ENCODE measurements at places on chromosomes 13 and 19.
A peak's percentile ranks its signal among the peaks of the same experiment; 100 is the strongest.

- DNase-seq = no peak
Observed at GRCh38 chr13:81987159-81987558, 1646.2 kb upstream of the SPRY2 start.

DNA sequence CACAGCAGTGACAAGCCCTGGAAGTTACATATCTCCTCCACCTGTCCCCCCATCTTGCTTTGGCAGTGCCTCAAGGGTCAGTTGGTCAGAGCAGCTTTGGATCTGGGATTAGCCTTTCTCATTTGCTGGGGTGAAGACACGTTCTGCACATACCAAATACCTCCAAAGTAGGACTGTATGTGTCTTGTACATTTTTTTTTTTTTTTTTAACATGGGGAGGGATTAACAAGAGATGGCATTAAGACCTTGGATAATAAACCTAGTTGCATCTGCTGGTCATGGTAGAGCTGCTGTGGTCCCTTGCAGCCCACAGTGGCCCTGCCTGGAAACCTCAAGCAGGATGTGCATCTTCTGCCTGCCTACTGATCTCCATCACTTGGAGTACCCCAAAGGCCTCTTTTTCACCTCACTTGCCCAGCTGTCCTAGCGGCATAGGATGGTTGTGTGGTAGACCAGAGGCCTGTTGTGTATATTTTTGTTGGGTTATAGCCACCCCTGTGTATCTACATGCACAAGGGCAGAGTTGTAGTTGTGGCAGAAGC is 2.5 kb downstream of the RPS19 start:
- DNase-seq = no peak

- peak; percentile 77 for DNase-seq
Observed at GRCh38 chr19:14544977-14545715, 15.8 kb downstream of the TECR start.

DNA sequence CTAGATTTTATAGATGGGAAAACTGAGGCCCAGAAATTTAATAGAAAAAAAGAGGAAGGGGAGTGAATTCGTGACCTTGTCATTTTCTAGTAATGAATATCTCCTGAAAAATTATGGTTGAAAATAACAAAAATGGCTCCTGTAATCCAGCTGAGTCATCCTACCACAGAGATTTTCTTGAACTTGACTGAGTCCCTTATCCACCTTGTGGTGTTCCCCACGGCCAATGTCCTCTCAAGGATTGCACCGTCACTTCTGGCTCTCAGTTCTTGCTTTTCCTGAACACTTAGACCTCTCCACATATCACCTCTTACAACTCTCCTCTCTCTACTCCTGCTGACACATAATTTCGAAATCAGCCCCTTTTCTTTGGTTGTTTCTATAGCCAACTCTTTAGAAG is 1.2 kb upstream of the KATNAL1 start:
- no peak for DNase-seq

DNA sequence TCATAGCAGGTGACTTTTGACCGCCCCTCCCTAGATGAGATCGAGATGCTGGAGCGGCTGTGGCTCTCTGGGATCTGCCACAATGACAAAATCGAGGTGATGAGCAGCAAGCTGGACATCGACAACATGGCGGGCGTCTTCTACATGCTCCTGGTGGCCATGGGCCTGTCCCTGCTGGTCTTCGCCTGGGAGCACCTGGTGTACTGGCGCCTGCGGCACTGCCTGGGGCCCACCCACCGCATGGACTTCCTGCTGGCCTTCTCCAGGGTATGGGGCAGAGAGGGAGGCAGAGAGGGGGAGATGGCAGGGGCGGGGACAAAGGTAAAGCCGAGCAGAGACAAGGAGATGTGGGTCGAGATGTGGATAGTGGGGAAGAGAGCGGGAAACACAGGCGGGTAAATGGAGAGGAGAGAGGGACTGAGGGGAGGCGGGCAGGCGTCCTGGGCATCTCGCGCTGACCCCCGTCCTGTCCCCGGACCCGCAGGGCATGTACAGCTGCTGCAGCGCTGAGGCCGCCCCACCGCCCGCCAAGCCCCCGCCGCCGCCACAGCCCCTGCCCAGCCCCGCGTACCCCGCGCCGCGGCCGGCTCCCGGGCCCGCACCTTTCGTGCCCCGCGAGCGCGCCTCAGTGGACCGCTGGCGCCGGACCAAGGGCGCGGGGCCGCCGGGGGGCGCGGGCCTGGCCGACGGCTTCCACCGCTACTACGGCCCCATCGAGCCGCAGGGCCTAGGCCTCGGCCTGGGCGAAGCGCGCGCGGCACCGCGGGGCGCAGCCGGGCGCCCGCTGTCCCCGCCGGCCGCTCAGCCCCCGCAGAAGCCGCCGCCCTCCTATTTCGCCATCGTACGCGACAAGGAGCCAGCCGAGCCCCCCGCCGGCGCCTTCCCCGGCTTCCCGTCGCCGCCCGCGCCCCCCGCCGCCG is 3.4 kb upstream of the GRWD1 start:
- DNase-seq = no peak

DNA sequence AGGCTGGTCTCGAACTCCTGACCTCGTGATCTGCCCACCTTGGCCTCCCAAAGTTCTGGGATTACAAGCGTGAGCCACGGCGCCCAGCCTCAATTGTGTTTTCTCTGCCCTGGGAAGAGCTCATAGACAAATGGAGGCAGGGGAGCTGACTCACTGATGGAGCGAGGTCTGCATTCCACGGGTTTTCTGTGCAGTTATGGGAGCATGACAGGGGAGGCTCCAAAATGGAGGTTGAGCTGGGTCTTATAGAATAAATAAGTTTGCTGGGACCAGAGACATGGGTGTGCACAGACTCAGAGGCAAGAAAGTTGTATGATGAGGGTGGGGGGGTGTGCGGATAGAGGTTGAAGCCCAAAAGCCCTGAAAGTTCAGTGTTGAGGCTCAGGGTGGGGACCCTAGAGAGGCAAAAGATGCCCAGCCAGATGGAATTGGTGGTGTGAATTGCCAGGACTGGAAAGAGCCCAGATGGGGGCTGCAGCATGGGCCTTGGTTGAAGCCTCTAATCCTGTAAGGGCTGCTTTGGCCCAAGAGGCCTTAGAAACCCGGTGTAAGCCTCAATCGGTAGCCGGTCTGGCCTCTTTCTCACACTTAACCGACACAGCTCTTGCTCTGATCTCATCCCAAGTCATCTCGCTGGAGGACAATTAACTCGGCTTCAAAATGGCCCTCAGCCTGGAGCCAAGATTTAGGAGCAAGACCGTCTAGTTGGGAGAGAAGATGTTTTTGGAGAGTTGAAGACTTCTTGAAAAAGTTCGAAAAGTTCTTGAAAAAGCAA is 1.9 kb downstream of the TPM4 start:
- DNase-seq = no peak

GRCh38 chr19:39160523-39160861 is 34.9 kb downstream of the PAK4 start:
- no peak for DNase-seq

- DNase-seq = no peak
Observed at GRCh38 chr19:17246681-17247425, 1.1 kb upstream of the NR2F6 start.

DNA sequence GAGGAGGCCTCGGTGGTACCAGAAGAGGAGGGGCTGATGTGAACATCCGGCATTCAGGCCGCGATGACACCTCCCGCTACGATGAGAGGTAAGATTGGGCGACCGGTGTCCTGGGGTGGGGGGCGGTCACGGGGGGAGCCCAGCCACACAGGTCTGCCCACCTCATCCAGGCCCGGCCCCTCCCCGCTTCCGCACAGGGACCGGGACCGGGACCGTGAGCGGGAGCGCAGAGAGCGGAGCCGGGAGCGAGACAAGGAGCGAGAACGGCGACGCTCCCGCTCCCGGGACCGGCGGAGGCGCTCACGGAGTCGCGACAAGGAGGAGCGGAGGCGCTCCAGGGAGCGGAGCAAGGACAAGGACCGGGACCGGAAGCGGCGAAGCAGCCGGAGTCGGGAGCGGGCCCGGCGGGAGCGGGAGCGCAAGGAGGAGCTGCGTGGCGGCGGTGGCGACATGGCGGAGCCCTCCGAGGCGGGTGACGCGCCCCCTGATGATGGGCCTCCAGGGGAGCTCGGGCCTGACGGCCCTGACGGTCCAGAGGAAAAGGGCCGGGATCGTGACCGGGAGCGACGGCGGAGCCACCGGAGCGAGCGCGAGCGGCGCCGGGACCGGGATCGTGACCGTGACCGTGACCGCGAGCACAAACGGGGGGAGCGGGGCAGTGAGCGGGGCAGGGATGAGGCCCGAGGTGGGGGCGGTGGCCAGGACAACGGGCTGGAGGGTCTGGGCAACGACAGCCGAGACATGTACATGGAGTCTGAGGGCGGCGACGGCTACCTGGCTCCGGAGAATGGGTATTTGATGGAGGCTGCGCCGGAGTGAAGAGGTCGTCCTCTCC is 6.3 kb upstream of the LIN7B start:
- no peak for DNase-seq

GRCh38 chr13:76715075-76715474 is 171.1 kb downstream of the KCTD12 start:
- DNase-seq = no peak

DNA sequence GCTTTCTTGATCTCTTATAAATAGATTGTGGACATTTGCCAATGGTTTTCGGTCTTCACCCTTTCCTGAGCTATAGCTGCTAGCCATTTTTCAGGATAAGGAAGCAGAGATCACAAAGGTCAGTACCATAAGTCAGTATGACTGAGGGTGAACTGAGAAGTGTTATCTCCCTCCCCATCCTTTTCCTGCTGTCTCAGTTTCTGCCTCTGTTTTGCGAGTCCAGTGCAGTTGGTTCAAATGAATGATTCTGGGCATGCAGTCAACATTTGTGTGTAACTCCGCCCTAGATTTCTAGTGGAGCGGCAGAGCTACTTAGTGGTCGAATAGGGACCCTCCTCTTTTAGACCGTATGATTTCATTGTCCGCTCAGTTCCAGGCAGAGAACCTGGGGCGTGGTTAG is 460.8 kb upstream of the ARGLU1 start:
- no peak for DNase-seq

DNA sequence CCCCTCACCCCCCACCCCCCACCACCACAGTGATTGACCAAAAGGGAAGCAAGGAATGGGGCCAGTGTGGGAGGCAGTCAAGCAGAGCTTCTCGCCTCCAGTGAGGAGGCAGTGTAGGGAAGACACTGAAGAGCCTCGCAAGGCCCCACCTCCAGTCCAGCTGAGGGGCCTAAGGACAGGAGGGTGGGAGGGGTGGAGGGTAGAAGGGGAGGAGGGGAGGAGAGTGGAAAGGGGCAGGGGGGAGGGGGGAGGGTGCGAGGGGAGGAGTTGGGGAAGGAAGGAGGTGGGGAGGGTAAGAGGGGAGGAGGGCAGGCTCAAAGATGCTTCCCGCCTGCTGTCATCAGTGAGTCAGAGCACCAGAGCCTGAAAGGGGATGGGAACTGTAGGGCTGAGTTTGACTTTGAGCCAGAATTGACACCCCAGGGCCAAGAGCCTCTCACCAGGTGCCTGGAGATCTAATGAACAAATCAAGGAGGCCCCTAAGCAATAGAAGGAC is 786.2 kb downstream of the UQCRFS1 start:
- no peak for DNase-seq

DNA sequence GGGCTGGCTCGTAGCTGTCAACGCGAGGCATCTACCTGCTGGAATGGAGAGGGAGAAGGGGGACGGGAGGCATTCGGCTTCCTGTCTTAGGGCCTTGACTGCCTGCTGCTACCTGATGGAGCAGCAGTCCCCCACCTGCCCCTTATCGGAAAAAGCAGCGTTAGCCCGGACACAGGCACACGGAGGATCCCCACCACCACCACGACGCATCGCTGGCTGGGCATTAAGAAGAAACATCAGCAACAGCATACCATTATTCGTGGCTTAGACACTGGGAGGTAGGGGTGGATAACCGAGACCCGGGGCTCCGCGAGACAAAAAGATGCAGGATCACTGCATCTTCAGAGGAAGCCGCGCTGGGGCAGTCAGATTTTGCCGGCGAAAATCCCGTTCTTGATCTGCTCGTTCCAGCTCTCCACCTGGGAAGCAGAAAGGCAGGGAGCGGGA is 1.1 kb downstream of the COX6B2 start:
- DNase-seq = no peak

DNA sequence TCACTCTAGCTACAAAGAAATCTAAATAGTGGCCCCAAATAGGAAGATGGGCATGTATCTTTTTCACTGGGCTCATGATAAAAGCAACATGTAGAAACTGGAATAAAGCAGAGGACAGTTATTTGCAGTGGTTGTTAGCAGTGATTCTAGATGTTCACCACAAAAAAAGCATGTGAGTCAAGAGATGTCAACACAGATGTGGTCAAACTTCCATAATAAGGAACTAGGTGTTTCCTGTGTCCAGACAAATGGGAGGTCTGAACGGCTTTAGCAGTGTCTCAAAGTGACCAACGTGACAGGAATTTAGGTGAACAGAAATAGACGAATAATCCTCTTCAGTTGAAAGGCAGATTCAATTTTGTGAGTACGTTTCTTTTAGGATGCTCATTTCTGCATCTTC is 162.7 kb downstream of the TBC1D4 start:
- no peak for DNase-seq
